ENCODE measurements at places on chromosomes 11 and 22. TPM values are rescaled to one million over a fixed set of nuclear protein-coding genes. Genes with fewer than 3 reads are reported as not detected.

GRCh38 chr11:106327134-106327533 lies 249.7 kb downstream of the AASDHPPT start:
- DNase-seq: no peak
- no peaks in the 10 kb centered on the region for H3K4me1 ChIP-seq
- no peaks in the 10 kb centered on the region for H3K27me3 ChIP-seq
- no peak overlapping the region for H3K27ac ChIP-seq
- H3K36me3 ChIP-seq: no peaks in the 10 kb centered on the region
- H3K4me3 ChIP-seq: no peak overlapping the region

DNA sequence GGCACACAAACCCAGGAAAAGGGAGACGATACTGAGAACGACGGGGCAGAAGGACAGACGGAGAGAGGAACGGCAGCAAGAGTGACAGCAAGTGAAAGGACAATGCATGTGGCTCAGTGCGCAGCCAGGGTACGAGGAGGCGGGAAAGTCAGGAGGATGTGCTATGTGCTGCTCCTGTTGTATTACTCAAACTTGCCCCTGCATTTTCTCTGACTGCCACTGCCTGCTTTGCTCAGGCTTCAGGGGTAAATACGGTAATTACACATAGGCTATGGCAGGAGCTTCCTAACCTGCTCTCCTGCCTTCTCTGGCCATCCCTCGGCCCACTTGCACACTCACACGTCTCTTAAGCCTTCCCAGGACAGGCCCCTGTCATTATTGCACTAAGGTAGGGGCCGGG lies 94.8 kb downstream of the FEZ1 start:
- no peak overlapping the region for H3K4me3 ChIP-seq
- peaks cover 3% of the 10 kb centered on the region for H3K27me3 ChIP-seq
- no peak overlapping the region for H3K27ac ChIP-seq
- no peak for DNase-seq

DNA sequence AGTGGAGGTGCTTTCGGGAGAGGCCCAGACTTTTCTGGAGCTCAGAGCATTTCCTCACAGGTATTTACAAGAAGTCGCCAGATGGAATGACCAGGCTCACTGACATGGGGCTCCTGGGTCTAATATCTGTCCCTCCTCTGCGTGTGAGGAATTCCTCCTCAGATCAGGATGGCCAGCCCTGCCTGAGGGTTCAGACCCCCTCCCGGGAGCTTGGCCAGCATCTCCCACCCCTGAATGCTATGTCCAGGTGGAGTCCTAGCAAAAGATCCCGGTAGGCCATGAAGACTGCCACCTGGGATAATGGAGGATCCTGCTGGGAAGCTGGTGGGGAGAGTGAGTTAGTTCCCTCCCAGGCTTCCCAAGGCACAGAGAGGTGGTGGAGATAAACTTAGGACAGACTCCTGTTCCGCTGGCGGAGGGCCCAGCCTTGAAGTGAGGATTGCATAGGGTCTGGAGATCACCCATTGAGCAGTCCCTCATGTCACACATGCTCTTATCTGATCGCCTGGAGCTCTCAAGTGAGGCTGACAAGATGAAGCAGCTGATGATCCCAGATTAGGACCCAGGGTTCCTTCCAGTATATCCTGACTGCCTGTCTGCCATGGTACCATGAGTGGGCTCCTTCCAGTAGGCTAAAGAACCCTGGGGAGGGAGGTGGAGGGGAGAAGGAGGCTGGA lies 5.7 kb downstream of the OAF start:
- peaks cover 91% of the 10 kb centered on the region for H3K4me1 ChIP-seq
- H3K36me3 ChIP-seq: peaks cover 44% of the 10 kb centered on the region
- no peak for DNase-seq

DNA sequence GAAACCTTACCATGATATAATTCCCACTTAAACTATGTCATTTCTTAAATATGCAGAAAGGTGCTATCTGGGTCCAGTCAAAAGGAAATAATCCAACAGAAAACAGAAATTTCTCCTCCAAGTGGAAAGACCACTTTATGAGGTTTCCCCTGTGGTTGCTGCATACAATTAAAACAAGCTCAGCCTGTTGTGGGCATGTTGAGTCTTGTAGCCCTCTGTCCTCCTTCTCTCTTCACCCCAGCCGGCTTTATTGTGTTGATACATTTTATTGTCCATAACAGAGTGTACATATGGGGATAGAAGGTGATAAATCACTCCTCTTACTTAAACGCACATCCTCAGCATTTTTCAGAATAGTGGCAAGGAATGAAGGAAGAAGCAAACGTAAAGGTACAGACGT lies 126.0 kb upstream of the MTNR1B start:
- H3K27me3 ChIP-seq: no peaks in the 10 kb centered on the region
- DNase-seq: no peak
- H3K27ac ChIP-seq: no peak overlapping the region
- no peaks in the 10 kb centered on the region for H3K36me3 ChIP-seq

- H3K36me3 ChIP-seq: no peaks in the 10 kb centered on the region
- no peak overlapping the region for H3K27ac ChIP-seq
- no peak for DNase-seq
- no peaks in the 10 kb centered on the region for H3K4me1 ChIP-seq
- no peak overlapping the region for H3K4me3 ChIP-seq
These were observed 2.9 kb upstream of the KIRREL3 start for GRCh38 chr11:127003260-127003981.

DNA sequence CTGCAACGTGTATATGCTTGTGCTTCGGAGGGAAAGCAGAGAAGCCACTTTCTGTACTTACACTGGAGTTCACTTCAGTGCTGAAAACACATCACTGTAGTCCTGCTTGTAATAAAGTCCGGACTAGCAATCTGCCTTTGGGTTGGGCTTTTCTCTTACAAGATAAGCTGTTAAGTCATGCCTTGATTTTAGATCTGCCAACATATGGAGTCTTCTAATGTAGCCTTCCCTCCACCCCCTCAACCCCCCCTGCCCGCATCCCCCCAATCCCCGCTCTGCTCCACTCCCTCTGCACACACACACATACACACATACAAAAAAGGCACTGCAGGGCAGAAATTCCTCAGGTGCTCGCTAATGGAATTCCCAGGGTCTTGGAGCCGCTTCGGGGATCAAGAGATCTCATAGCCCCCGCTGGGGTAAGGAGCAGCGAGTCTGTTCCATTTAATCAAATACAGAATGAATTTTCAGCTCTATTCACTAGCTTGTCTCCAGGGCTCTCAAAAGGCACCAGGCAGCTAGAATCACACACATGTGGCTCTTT lies 3.4 kb downstream of the CDON start:
- H3K27me3 ChIP-seq: no peaks in the 10 kb centered on the region
- peaks cover 52% of the 10 kb centered on the region for H3K4me1 ChIP-seq

DNA sequence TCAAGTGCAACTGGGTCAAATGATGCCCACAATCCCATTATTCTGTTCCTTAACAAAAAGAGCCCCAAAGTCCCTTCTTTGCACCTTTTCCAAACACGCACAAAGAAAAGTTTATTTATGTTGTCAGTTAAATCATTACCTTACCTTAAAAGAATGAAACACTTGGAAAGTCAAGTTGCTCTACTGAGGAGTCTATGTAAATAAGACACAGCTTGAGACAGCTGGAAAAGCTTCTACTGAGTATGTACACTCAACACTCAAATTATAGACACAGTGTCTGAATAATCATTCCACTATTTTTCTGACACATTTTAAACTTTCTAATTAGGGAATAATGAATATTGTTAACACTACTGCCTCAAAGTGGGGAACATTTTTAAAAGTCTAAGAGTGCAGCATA lies 21.6 kb upstream of the PHLDA2 start:
- H3K36me3 ChIP-seq: peaks cover 31% of the 10 kb centered on the region
- no peak overlapping the region for H3K27ac ChIP-seq
- H3K27me3 ChIP-seq: no peaks in the 10 kb centered on the region
- no peak overlapping the region for H3K4me3 ChIP-seq

DNA sequence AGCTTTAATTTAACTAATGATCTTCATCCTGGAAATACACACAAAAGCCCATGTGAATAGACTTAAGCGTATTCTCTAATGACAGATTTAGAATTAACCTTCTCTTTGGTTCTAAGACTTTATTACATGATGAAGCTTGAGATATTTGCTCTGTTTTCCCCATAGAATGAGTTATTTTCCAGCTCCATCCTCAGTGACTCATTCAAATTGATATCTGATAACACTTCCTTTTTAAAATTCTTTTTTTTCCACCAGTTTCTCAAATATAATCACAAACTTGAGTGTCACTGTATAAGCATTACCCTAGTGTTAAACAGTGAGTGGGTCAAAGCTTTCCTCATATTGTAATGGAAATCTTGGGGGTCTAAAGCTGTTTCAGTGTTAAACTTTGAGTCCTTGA lies 535.8 kb downstream of the KCNA4 start:
- H3K4me3 ChIP-seq: no peak overlapping the region
- H3K36me3 ChIP-seq: no peaks in the 10 kb centered on the region
- H3K4me1 ChIP-seq: no peaks in the 10 kb centered on the region
- no peak overlapping the region for H3K27ac ChIP-seq
- no peak for DNase-seq

DNA sequence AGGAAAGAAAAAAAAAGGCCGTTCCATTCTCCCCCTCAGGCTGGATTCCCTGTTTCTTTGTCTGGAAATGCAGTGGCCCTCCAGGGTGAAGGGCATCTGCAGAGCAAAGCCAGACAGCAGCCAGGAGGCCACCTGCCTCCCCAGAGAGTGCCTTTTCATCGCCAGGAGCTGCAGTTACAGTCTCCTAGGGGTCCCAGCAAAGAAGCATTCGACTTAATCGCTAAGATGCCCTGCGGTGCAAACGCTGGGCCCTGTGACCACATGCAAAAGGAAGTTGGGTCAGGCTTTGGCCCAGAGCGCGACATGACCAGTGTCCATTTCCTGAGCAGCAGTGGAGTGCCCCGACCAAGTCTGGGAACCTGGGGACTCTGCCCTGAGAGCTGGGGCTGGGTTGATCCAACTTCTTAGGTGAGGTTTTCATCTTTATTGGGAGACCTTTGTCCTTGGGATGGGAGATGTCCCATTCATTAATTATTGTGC lies 304.6 kb downstream of the OPCML start:
- no peak overlapping the region for H3K4me3 ChIP-seq
- H3K27me3 ChIP-seq: peaks cover 32% of the 10 kb centered on the region
- H3K27ac ChIP-seq: no peak overlapping the region
- H3K4me1 ChIP-seq: no peaks in the 10 kb centered on the region

DNA sequence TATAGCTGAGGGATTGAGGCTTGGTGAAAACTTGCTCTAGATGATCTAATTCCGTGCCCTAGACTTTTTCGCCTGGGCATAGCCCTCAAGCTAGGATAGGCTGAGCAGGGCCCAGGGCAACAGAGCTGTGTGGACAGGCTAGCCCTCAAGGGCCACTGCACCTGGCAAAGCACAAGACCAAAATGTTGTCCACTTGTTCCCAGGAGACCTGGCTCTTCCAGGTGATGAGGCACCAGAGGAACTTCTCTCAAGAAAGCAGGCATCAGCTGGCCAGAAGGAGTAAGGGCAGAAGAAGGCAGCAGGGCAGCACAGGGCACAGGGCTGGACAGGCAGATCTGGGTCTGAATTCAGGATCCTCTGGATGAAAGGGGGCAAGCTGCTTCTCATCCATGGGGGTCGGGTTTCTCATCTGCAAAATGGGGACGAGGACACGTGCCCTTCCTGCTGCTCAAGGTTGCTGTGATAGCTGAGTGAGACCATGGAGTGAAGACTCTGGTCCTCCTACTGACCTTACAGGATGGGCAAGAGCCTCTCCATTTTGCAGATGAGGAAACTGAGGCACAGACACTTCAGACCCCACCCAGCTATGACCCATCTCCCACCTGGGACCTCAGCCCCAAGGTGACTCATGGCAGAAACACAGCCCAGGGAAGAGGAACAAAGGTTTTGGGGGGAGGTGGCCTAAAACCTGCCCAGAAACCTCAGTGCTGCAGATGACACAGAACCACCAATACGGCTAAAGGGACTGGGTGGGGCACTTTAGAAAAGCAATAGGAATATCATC lies 42.2 kb upstream of the PRDM11 start:
- H3K27me3 ChIP-seq: peaks cover 7% of the 10 kb centered on the region
- H3K4me1 ChIP-seq: peaks cover 17% of the 10 kb centered on the region
- H3K36me3 ChIP-seq: no peaks in the 10 kb centered on the region
- H3K27ac ChIP-seq: no peak overlapping the region
- no peak overlapping the region for H3K4me3 ChIP-seq

DNA sequence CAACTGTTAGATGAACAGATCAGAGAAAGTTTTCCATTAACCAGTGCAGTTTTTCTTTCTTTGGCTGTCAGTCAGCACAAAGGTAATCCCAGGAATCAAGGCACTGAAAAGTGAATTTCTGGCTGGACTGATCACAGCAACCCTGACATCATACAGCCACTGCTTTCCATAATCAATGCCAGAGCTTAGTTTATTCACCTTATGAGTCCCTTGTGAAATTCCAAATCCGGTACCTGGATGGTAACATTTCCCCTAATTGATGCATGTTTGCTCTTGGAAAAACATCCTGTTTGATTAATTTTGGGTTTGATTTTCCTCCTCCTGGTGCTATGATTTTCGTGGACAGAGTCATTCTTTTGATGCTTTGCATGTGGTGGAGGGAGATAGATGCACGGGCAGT lies 319.8 kb downstream of the INSC start:
- H3K36me3 ChIP-seq: no peaks in the 10 kb centered on the region
- H3K27ac ChIP-seq: no peak overlapping the region
- H3K27me3 ChIP-seq: no peaks in the 10 kb centered on the region
- no peak for DNase-seq
- H3K4me1 ChIP-seq: no peaks in the 10 kb centered on the region

- H3K27me3 ChIP-seq: peaks cover 7% of the 10 kb centered on the region
- no peaks in the 10 kb centered on the region for H3K4me1 ChIP-seq
- no peaks in the 10 kb centered on the region for H3K36me3 ChIP-seq
- H3K27ac ChIP-seq: no peak overlapping the region
- DNase-seq: no peak
These were observed 241.1 kb downstream of the GRIK4 start for GRCh38 chr11:120752668-120753067.

- no peak overlapping the region for H3K4me3 ChIP-seq
- peaks cover 12% of the 10 kb centered on the region for H3K4me1 ChIP-seq
- no peak for DNase-seq
- no peak overlapping the region for H3K27ac ChIP-seq
- H3K27me3 ChIP-seq: no peaks in the 10 kb centered on the region
These were observed 6.6 kb downstream of the KLHL22 start for GRCh38 chr22:20488946-20489345.

DNA sequence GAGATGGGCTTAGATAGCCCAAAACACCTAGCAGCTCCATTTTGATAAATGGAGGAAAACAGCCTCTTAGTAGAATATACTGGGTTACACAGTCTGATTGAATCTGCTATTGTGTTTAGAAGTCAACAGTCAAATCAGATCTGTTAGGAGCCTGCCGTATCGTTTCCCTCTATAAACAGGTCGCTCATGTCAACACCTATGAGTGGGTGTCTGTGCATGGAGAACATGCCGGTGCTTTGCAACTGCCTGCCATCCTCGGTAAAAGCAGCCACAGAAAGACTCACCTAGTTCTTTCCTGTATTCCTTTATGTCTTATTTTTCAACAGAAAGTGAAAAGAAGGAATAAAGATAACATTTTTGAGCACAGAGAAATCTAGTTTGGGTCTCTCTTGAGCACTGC lies 99.4 kb downstream of the ETS1 start:
- H3K36me3 ChIP-seq: no peaks in the 10 kb centered on the region
- no peaks in the 10 kb centered on the region for H3K27me3 ChIP-seq
- no peak for DNase-seq
- no peak overlapping the region for H3K27ac ChIP-seq

Gene DEUP1
- total RNA-seq: not detected

Gene MYO7A
- total RNA-seq: 7.5 TPM

Gene PRDM11
- 4.1 TPM for total RNA-seq

Gene MS4A7
- not detected for total RNA-seq

Gene RTN4RL2
- total RNA-seq: 1.3 TPM

Gene FIBIN
- not detected for total RNA-seq

Gene CAPN5
- 0.22 TPM for total RNA-seq

Gene SCGB1D4
- total RNA-seq: not detected

Gene KRTAP5-1
- not detected for total RNA-seq

Data from HepG2 (cell line).